WTC11 (cell line): ENCODE measurements at places on chromosomes 13 and 19. TPM values are rescaled to one million over a fixed set of nuclear protein-coding genes. Genes with fewer than 3 reads are reported as not detected.

The IGFL1 gene
- not detected in 3 replicates for total RNA-seq

The PCCA gene
- total RNA-seq = 52.8 to 68.3 TPM (median 66.2 TPM) in 3 replicates

The IZUMO4 gene
- 0.73 to 1.9 TPM (median 1.8 TPM) in 3 replicates for total RNA-seq

The ZNF780B gene
- 21.1 to 23.7 TPM (median 22.9 TPM) in 3 replicates for total RNA-seq

The IFNL2 gene
- not detected in 3 replicates for total RNA-seq

DNA sequence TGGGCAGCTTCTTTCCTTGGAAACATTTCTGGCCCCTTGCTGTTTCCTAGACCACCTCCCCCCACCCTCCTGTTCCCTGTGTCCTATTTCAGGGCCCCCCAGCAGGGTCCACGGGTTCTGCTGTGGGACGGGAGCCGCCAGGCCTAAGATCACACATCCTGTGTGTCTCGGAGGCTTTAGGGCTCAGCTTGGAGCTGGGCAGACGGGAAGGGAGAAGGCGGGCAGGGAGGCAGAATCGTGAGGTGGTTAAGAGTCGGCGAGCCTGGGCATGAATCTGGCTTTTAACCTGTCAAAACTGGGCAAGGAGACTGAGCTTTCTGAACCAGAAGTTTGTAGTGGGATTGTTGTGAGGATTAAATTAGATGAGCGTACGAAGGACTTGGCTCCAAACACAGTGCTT lies 4.8 kb downstream of the KCNC3 start:
- H3K4me3 ChIP-seq = peak overlapping the region; percentile 31
- H3K4me1 ChIP-seq = peaks cover 38% of the 10 kb centered on the region
- H3K36me3 ChIP-seq = peaks cover 8% of the 10 kb centered on the region

GRCh38 chr19:802498-803098 lies 5.3 kb downstream of the PTBP1 start:
- peaks cover 58% of the 10 kb centered on the region for H3K36me3 ChIP-seq
- no peaks in the 10 kb centered on the region for H3K27me3 ChIP-seq
- H3K4me3 ChIP-seq = peak overlapping the region; percentile 46

DNA sequence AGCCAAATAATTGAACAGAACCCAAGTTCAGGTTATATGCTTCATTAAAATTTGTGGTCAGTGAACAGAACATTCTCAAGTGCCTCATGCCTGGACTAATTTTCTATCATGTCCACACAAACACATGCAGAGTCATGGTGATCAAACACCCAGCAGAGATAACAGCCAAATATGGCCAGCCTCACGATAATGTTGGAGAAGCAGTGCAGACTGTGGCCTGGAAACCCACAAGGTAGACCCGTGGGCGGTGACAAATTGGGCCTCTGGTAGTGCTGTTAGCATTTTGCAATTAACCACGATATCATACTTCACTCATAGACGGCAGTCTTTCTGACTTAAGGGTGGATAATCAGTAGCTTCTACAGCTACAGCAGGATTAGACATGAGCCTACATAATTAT lies 35.0 kb upstream of the VWA8 start:
- H3K36me3 ChIP-seq = no peaks in the 10 kb centered on the region
- DNase-seq = no peak
- H3K27me3 ChIP-seq = no peaks in the 10 kb centered on the region
- no peak overlapping the region for H3K4me3 ChIP-seq

GRCh38 chr19:46629546-46630025 lies 4.7 kb upstream of the PTGIR start:
- H3K27ac ChIP-seq = no peak overlapping the region
- peaks cover 31% of the 10 kb centered on the region for H3K27me3 ChIP-seq
- no peak overlapping the region for H3K4me3 ChIP-seq
- no peaks in the 10 kb centered on the region for H3K36me3 ChIP-seq

- H3K27me3 ChIP-seq = no peaks in the 10 kb centered on the region
- H3K4me3 ChIP-seq = peak overlapping the region; percentile 91
- H3K4me1 ChIP-seq = peaks cover 39% of the 10 kb centered on the region
- H3K27ac ChIP-seq = 0 out of 2 replicates have a peak overlapping the region, but pooled peaks have one; percentile 36
Measured at GRCh38 chr19:9792206-9793070, 23.9 kb upstream of the ZNF846 start.

DNA sequence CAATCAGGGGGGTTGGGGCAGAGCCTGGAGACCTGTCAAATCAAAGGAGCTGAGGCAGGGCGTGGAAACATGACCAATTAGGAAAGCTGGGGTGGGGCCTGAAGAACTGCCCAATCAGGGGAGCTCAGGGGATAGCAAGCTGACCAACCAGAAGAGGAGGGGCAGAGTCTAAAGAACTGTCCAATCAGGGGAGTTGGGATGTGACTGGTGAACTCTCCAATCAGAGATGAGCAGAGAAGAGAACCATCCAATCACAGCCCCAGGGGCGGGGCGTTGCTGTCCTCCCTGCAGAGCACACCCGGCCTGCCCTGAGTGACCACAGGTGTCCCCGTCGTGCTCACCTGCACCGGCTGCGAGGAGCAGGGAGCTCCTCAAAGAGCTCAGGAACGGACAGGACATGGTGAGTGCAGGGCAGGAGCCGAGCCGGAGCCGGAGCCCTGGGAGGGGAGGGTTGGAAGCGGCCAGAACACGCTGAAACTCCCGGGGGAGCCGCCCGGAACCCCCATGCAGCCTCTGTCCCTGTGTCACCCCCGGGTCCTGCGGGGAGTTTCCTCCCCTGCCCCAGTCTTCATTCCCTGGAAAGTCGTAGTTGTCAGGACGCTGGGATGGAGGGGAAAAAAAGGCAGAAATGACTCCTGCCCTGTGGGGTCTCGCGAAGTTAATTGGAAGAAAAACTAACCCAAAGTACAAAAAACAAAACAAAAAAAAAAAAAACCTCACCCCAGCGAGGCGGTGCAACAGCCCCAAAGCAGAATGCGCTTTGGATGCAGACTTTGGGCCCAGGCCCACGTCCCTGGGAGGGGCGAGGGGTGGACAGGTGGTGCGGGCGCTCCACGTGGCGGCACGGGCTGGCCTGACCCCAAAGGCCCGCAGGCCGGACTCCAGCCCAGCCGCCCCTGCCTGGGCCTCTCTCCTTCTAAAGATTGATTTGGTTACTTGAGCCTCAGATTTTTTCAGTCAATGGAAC lies at the start of gene ZNF556:
Gene ZNF556, plus strand, starts transcription at position 311 of the 967 bp plus-strand sequence. Its CDS starts 87 bp downstream, at position 398.
- H3K27ac ChIP-seq = no peak within 1 kb of the TSS
- no peak for DNase-seq
- H3K4me1 ChIP-seq = no peaks in the 10 kb centered on the region
- H3K36me3 ChIP-seq = peaks cover 34% of the 10 kb centered on the region
- H3K4me3 ChIP-seq = no peak within 1 kb of the TSS

DNA sequence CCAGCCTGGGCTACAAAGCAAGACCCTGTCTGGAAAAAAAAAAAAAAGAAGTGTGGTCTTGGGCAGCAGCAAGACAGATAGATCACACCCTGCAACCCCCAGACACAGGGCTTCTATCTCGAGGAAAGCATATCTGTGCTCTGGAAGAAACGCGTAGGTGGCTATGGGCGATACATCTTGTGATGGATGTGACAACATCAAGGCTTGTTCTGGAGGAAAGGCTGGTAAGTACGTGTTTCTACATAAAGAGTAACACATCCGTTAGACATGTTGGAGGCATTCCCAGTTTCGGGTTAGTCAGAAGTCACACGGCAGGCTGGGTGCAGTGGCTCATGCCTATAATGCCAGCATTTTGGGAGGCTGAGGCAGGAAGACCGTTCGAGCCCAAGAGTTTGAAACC lies 6.6 kb upstream of the DHDH start:
- H3K27me3 ChIP-seq = peaks cover 20% of the 10 kb centered on the region
- H3K4me3 ChIP-seq = no peak overlapping the region
- peak overlapping the region; percentile 57; the same call in 1 of the 2 replicates for H3K27ac ChIP-seq
- no peaks in the 10 kb centered on the region for H3K4me1 ChIP-seq

GRCh38 chr13:61761690-61762089 lies 346.0 kb upstream of the PCDH20 start:
- H3K27me3 ChIP-seq = no peaks in the 10 kb centered on the region
- no peak overlapping the region for H3K27ac ChIP-seq
- DNase-seq = no peak
- H3K4me1 ChIP-seq = no peaks in the 10 kb centered on the region
- H3K36me3 ChIP-seq = no peaks in the 10 kb centered on the region

GRCh38 chr13:51801631-51802099 lies 2.3 kb downstream of the DHRS12 start:
- H3K36me3 ChIP-seq = no peaks in the 10 kb centered on the region
- no peak overlapping the region for H3K4me3 ChIP-seq
- peaks cover 64% of the 10 kb centered on the region for H3K4me1 ChIP-seq
- H3K27me3 ChIP-seq = peaks cover 4% of the 10 kb centered on the region; the same call in 1 of the 2 replicates
- no peak for DNase-seq
- no peak overlapping the region for H3K27ac ChIP-seq

- no peak overlapping the region for H3K4me3 ChIP-seq
- H3K36me3 ChIP-seq = no peaks in the 10 kb centered on the region
- no peaks in the 10 kb centered on the region for H3K27me3 ChIP-seq
- peaks cover 46% of the 10 kb centered on the region for H3K4me1 ChIP-seq
- peak overlapping the region; percentile 91; the same call in 1 of the 2 replicates for H3K27ac ChIP-seq
Measured at GRCh38 chr19:2168619-2169424, 5.1 kb downstream of the DOT1L start.

- no peaks in the 10 kb centered on the region for H3K4me1 ChIP-seq
- H3K27ac ChIP-seq = no peak overlapping the region
- DNase-seq = no peak
- no peaks in the 10 kb centered on the region for H3K27me3 ChIP-seq
- H3K36me3 ChIP-seq = peaks cover 20% of the 10 kb centered on the region
Measured at GRCh38 chr13:75154331-75154730, 327.6 kb downstream of the TBC1D4 start.

GRCh38 chr19:43599635-43600295 lies 3.4 kb downstream of the ZNF576 start:
- peaks cover 17% of the 10 kb centered on the region for H3K4me1 ChIP-seq
- H3K4me3 ChIP-seq = no peak overlapping the region
- no peaks in the 10 kb centered on the region for H3K36me3 ChIP-seq
- DNase-seq = no peak
- H3K27ac ChIP-seq = no peak overlapping the region
- H3K27me3 ChIP-seq = no peaks in the 10 kb centered on the region

GRCh38 chr19:33395561-33396550 lies 22.3 kb downstream of the CEBPG start:
- DNase-seq = no peak
- no peak overlapping the region for H3K4me3 ChIP-seq
- H3K27ac ChIP-seq = no peak overlapping the region
- no peaks in the 10 kb centered on the region for H3K36me3 ChIP-seq
- H3K27me3 ChIP-seq = no peaks in the 10 kb centered on the region
